Uterus (tissue), 4 donors: ENCODE measurements at places on chromosomes 5 and 9. TPM values are rescaled to one million over a fixed set of nuclear protein-coding genes. Genes with fewer than 3 reads are reported as not detected.

Gene ACTBL2
- not detected for total RNA-seq

Gene SURF6
- 19.3 TPM for total RNA-seq

Gene FAM200C
- total RNA-seq: 6.1 TPM

Gene ADAMTS2
- 4.1 TPM for total RNA-seq

DNA sequence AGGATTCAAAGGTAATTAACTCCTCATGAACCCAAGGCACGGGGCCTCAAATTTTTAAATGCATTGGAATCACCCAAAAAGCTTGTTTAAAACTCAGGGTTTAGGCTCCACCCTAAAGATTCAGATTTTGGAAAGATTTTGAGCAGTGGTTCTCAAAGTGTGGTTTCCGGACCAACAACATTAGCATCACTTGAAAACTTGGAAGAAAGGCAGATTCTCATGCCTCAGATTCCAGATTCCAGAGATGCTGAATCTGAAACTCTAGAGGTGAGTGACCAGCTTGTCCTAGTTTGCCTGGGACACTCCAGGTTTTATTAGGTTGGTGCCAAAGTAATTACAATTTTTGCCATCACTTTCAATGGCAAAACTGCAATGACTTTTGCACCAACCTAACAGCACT is 24.7 kb upstream of the TNIP1 start:
- H3K36me3 ChIP-seq: no peaks in the 10 kb centered on the region
- H3K4me1 ChIP-seq: no peaks in the 10 kb centered on the region
- DNase-seq: no peak
- H3K27me3 ChIP-seq: no peaks in the 10 kb centered on the region
- peak overlapping the region; percentile 78 for H3K27ac ChIP-seq

DNA sequence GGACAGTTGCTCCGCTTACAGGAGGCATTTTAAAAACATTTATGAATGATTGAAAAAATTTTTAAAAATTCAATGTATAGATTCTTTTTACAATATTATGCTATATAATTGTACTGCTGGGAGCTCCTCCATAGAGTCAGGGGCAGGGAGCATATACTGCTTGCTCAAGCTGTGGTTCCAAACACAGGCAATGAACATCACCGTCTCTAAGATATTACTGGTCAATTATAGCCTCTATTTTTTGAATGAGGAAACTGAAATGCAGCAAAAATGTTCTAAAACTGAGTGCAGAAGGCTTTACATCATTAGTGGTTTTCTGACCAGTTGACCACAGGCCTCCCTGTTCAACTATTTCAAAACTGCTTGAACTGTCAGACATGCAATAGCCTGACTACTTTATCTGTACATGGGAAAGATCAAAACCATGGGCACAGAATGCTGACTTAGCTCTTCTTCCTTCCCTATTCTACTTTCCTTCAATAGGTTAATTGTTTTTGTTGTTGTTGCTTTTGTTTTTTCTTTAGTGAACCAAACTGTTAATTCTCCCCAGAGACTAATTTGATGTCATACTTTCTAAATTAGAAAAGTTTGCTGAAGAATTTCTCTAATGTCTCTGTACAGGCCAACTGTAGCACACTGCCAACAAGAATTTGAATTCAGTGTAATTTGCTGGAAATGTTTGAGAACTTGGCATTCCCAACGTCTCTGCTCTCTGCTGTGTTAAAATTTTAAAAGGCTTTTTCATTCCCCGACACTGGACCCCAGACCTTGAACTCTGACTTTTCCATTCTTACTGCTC is 107.6 kb upstream of the MPDZ start:
- no peaks in the 10 kb centered on the region for H3K36me3 ChIP-seq
- no peak for DNase-seq
- no peaks in the 10 kb centered on the region for H3K4me1 ChIP-seq
- no peak overlapping the region for H3K4me3 ChIP-seq

DNA sequence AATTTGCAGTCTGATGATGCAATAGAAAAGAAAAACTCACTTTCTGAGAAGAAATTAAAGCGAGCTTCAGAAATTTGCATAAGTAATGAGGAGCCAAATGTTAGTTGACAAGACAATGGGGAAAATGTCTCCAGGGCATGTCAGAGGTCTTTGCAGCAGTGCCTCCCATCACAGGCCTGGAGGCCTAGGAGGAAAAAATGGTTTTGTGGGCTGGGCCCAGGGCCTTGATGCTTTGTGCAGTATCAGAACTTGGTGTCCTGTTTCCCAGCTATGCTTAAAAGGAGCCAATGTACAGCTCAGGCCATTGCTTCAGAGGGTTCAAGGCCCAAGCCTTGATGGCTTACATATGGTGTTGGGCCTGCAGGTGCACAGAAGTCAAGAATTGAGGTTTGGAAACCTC is 298.4 kb downstream of the SMARCA2 start:
- H3K36me3 ChIP-seq: no peaks in the 10 kb centered on the region
- H3K27ac ChIP-seq: no peak overlapping the region
- H3K4me1 ChIP-seq: no peaks in the 10 kb centered on the region
- no peaks in the 10 kb centered on the region for H3K27me3 ChIP-seq
- no peak for DNase-seq

GRCh38 chr5:129857116-129857515 is 47.1 kb upstream of the CHSY3 start:
- DNase-seq: no peak
- no peak overlapping the region for H3K4me3 ChIP-seq
- H3K36me3 ChIP-seq: no peaks in the 10 kb centered on the region
- H3K4me1 ChIP-seq: no peaks in the 10 kb centered on the region
- H3K27me3 ChIP-seq: no peaks in the 10 kb centered on the region

GRCh38 chr9:88995627-88996026 is 4.4 kb downstream of the S1PR3 start:
- H3K27ac ChIP-seq: no peak overlapping the region
- H3K4me3 ChIP-seq: no peak overlapping the region
- no peaks in the 10 kb centered on the region for H3K27me3 ChIP-seq
- no peak for DNase-seq

DNA sequence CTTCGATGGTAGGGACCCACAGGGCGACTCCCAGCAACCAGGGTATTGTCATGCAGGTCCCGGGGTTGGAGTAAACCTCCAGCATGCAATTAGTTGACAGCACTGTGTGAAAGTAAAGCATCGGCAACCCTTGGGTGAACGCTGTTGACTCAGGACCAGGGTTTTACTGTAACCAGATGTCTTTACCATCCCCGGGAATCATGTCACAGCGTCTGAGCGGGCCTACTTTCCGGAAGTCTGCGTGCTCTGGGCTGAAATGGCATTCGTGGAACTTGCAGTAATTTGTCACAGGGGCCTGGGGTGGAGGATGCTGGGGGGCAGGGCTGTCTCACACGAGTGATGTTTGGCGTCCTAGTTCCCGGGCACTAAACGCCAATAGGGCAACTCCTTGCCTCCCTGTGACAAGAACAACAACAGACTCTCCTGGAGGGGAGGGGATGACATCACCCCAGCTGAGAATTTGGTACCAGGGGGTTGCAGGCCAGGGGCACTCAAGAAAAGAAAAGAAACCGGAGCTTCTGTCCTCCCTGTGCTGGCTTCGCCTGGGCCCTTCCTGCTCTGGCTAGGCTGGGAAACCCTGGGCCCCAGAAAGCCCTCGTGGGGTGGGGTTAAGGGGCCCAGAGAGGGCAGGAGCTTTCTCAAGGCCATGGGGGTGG is 10.1 kb upstream of the UBAC1 start:
- no peaks in the 10 kb centered on the region for H3K4me1 ChIP-seq
- H3K27me3 ChIP-seq: no peaks in the 10 kb centered on the region
- no peaks in the 10 kb centered on the region for H3K36me3 ChIP-seq

DNA sequence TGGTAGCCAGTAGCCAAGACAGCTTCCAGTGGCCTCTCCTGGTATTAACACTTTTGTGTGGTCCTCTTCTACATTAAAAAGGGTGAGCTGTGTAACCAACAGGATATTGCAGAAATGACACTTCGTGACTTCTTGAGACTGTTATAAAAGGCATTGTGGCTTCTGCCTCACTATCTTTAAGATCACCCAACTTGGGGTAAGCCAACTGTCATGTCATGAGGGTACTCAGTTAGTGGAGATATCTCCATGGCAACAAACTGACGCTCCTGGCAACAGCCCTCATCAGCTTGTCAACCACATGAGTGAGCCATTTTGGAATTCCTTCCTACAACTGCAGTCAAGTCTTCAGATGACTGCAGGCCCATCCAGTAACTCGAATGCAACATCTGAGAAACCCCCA is 121.7 kb downstream of the DEPDC1B start:
- H3K4me1 ChIP-seq: no peaks in the 10 kb centered on the region
- DNase-seq: no peak
- H3K27me3 ChIP-seq: no peaks in the 10 kb centered on the region

DNA sequence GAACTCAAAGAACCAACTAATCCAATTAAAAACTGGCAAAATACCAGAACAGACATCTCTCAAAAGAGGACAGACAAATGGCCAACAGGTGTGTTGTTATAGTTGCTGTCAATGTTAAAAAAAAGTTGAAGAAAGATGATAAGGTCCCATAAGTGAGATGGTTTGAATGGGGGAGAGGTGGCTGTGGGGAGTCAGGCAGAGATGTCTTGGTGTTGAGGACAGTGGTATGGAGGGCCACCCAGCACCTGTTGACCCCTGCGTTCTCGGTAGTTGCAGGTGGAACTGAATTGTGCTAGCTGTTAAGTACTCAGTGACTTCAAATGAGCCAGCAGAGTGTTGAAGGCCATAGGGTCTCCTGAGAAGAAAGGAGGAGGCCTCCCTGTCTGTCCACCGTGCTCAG is 55.9 kb upstream of the PITX1 start:
- no peak overlapping the region for H3K27ac ChIP-seq
- no peaks in the 10 kb centered on the region for H3K4me1 ChIP-seq
- no peaks in the 10 kb centered on the region for H3K36me3 ChIP-seq
- H3K4me3 ChIP-seq: no peak overlapping the region

- no peak for DNase-seq
- H3K4me3 ChIP-seq: no peak overlapping the region
- no peak overlapping the region for H3K27ac ChIP-seq
- H3K36me3 ChIP-seq: no peaks in the 10 kb centered on the region
Observed at GRCh38 chr5:152593388-152593787, 188.3 kb upstream of the NMUR2 start.

DNA sequence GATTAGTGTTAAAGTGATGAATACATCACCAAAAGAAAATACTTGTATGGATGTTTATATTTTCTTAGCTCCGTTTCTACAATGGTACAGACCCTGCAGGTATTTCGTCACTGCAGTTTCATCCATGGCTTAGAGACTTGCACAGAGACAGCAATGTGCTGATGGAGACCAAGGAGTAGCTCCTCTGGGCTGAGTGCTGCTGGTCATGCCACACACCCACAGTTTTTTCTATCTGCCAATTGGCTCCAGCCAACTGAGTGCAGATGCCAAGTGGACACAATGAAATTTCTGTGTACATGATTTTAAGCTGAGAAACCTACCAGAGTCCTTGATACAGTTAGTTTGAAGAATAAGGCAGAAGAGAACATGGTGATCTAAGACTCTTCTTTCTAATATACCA is 145.9 kb upstream of the ADCY2 start:
- H3K27ac ChIP-seq: no peak overlapping the region
- H3K4me1 ChIP-seq: no peaks in the 10 kb centered on the region
- no peak for DNase-seq
- no peaks in the 10 kb centered on the region for H3K27me3 ChIP-seq
- no peak overlapping the region for H3K4me3 ChIP-seq

DNA sequence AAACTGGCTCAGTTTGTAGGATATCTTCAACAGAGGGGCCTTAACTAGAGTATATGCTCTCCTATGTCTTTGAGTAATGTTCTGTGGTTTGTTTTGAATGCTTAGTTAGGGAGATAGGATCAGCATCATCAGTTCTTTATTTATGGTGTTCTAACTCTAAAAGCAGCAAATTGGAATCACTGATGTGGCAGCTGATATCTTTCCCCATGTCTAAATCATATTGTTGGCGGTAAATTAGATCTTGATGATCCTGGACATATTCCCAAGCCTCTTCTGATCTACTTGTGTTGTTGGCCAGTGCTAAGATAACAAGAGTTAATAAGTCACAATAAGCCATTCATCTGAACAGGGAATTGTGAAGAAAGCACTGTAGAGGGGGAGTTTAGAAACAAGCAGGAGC is 332.4 kb upstream of the DAB2 start:
- H3K4me1 ChIP-seq: no peaks in the 10 kb centered on the region
- DNase-seq: no peak
- H3K27ac ChIP-seq: no peak overlapping the region
- no peaks in the 10 kb centered on the region for H3K36me3 ChIP-seq
- no peak overlapping the region for H3K4me3 ChIP-seq
- no peaks in the 10 kb centered on the region for H3K27me3 ChIP-seq

DNA sequence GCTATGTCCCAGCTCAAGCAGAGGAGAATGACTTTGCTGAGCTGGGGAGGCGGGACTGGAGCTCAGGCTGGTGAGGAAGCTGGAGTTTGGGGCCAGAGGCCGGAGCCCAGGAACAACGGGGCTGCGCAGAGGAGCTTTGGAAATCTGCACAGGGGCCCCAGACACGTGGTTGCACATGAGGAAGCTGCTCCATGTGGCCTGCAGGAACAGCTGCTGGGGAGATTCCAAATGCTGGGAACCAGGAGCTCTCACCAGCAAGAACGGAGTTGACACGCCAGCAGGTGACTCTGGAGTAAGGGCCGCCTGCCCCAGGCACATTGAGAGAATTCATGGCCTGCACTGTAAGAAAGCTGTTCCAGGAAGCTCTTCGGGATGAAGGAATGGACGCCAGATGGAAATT is 91.0 kb downstream of the OLFM1 start:
- no peaks in the 10 kb centered on the region for H3K36me3 ChIP-seq
- no peaks in the 10 kb centered on the region for H3K4me1 ChIP-seq
- no peaks in the 10 kb centered on the region for H3K27me3 ChIP-seq
- no peak for DNase-seq

DNA sequence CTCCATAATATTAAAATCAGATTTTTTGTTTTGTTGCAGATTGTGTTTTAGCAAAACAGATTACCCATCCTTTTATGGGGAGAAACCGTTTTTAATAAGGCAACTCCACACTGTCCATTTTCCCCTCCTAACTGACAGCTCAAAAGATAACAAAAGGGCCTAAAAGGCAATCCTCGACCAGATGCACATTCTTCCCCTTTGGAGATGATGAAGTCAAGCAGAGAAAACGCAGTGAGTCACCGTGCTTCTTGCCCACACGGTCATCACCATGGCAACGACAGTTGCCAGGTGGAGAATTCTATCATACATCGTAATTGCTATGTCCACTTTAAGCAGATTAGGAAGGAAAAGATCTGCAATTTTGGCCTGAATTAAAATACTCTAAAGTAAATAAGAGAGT is 96.4 kb downstream of the DIRAS2 start:
- no peaks in the 10 kb centered on the region for H3K4me1 ChIP-seq
- no peaks in the 10 kb centered on the region for H3K27me3 ChIP-seq
- DNase-seq: peak; percentile 53
